ENCODE measurements at places on chromosomes 4 and X. TPM values are rescaled to one million over a fixed set of nuclear protein-coding genes. Genes with fewer than 3 reads are reported as not detected.

The HS3ST1 gene
- 1.4 TPM for total RNA-seq

The HS6ST2 gene
- 0.08 TPM for total RNA-seq

The ADH1A gene
- 0.84 TPM for total RNA-seq

The ADH1C gene
- total RNA-seq = 7.5 TPM

The FHIP1A gene
- total RNA-seq = 18.5 TPM

The NWD2 gene
- total RNA-seq = 0.08 TPM

The COL4A6 gene
- total RNA-seq = 8.3 TPM

The SSX1 gene
- total RNA-seq = not detected

The ZDHHC15 gene
- total RNA-seq = 3.1 TPM

The CLCN4 gene
- total RNA-seq = 26.7 TPM

The F8A2 gene
- total RNA-seq = not detected

The GPRIN3 gene
- 5.9 TPM for total RNA-seq

The NCAPG gene
- total RNA-seq = 1.2 TPM

The ADAM29 gene
- total RNA-seq = not detected

The IDS gene
- 77.6 TPM for total RNA-seq

The ZBED1 gene
- total RNA-seq = 64.8 TPM

The PITX2 gene
- not detected for total RNA-seq

The FRMD7 gene
- not detected for total RNA-seq

The PHKA2 gene
- 46.3 TPM for total RNA-seq

The HEPH gene
- 8.0 TPM for total RNA-seq

The FANCB gene
- total RNA-seq = 0.54 TPM

All from Right ventricle myocardium inferior (tissue), 1 donor.